Stimulated activated CD4-positive, alpha-beta T cell treated with anti-CD3 and anti-CD28 coated beads, Interleukin-4, amount 100 ng/mL, for 24 hours (primary cell): ENCODE measurements at places on chromosomes 16 and 17.

- no peak for DNase-seq
These were observed 255.5 kb upstream of the RPL38 start for GRCh38 chr17:73947966-73948355.

DNA sequence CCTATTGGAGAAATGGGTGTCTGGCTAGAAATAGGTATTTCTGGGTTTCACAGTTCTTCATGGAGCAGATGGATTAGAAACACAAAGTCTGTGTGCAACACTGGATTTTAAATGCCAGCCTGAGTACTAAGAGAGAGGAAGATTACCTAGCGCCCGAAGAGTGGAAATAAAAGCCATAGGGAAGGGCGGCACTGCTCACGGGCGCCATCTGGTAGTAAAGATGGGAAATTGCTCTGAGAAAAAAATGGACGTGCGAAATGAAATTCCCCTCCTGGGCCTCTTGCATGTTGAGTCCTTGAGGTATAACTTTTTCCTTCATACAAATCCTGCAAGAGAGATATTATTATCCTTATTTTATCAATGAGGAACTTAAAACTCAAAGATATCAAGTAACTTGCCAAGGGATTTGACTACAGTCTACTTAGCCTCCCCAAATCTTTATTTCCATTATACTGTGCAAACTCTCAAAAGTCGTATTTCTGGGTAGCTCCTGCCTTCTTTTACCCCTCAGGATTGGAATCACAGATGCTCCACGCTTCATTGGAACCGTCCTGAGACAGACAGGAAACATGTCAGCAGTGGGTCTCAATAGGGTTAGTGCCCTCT lies 72.8 kb downstream of the MMD start:
- DNase-seq: peak; percentile 37

GRCh38 chr16:80852261-80852872 lies 48.0 kb upstream of the CDYL2 start:
- peak; percentile 8 for DNase-seq

DNA sequence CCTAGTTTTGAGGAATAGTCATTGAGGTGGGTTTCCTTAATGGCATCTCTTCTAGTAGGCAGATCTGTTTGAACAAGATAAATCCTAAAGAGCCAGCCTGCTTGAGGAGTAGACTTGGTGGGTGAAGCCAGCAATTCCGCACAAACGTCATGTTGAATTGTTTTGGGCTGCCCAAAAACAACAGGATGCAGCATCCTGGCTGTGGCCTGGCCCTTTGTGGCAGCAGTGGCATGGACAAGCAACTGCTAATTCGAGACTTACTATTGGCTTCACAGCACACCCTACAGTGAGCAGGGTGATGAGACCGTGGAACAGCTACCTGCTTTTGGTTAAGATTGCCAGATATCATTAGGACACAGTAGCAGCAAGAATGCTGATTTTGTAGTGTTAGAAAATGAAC lies 9.3 kb upstream of the VPS4A start:
- no peak for DNase-seq

DNA sequence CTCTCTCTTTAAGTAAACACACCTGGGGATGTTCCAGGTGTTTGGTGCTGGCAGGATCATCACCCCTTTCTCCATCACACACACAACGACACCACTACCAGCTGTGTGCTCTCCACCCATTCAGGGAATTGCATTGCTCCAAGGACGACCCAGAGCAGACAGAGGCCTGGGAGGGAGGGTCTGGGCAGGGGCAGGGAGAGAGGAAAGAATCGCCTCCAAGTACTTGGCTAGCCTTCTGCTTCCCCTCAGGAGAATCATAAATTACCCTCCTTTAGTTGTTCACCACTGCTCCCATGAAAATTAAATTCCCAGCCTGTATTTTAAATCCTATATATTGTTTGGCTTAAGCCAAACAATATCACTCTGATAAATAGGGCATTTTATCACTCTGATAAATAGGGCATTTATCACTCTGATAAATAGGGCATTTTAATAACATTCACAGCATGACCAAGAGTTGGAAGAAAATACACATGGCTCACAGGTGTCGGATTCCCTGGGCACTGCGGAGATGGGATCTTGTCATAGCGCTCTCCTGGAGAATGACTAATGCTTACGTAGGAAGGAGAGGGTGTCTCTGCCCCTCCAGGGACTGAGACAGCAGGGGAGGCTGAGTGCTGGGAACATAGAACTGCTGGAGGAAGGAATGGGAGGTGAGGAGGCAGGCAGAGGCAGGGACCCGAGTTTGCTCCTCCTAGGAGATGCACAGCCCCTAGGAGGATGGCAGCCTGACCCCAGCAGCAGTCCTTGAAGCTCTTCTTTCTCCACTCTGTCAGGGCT lies 673.6 kb downstream of the HS3ST4 start:
- DNase-seq: no peak
